ENCODE measurements at places on chromosomes 1 and 21. TPM values are rescaled to one million over a fixed set of nuclear protein-coding genes. Genes with fewer than 3 reads are reported as not detected.
A peak's percentile ranks its signal among the peaks of the same experiment; 100 is the strongest.

ESPN gene
- 0.12 TPM for polyA plus RNA-seq

SAMSN1 gene
- 2.0 TPM for polyA plus RNA-seq

KCND3 gene
- 8.0 TPM for polyA plus RNA-seq

LCE1C gene
- polyA plus RNA-seq, result not detected

WDR47 gene
- 4.6 TPM for polyA plus RNA-seq

FAM43B gene
- polyA plus RNA-seq, result 1.5 TPM

RGSL1 gene
- polyA plus RNA-seq, result not detected

OR2AK2 gene
- polyA plus RNA-seq, result not detected

TNFAIP8L2 gene
- polyA plus RNA-seq, result 2.4 TPM

CRYBG2 gene
- polyA plus RNA-seq, result not detected

LHX8 gene
- polyA plus RNA-seq, result not detected

RHBDL2 gene
- 0.51 TPM for polyA plus RNA-seq

GRCh38 chr1:221753828-221754188 lies 11.9 kb upstream of the DUSP10 start:
- no peak for DNase-seq

GRCh38 chr1:207853372-207853757 lies 57.6 kb downstream of the CD34 start:
- no peak for DNase-seq

DNA sequence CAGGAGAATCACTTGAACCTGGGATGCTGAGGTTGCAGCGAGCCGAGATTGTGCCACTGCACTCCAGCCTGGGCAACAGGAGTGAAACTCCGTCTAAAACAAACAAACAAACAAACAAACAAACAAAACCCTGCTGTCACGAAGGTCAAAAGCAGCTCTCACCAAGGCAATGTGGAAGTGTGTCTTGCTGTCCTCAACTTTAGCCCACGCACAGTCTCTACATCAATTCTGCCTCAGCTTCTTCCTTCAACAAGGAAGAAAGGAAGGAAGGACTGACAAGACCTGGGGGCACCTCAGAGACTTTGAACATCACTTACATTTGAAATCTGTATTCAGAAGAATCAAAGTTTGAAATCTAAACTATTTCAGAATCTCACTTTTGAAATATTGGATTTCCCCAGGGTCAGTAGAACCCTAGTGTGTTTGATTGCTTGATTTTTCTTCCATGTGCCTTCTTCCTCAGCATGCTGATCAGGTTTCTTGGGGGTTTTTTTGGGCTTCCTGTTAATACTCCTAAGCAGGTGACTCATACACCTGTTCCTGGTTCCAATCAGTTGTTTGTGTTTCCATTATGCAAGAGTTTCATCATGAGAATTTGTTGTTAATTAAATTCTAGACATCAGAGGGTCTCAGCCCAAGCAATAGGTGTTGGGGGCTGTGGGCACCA lies 6.5 kb upstream of the CSTB start:
- no peak for DNase-seq

DNA sequence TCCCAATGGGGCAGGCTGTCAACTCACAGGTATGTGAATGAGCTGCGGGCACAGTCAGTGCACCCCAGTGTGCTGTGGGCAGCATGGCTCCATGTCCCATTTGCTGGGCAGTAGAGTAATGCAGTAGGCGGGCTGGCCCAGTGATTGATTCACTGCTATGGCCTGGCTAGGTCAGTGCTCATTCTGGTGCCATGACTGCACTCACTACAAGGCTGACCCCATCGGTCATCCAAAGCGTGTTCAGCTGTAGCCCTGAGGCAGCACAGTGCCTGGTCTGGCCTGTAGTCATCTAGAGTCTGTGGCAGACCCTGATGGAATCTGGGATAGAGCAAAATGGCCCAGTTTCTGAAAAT lies 7.4 kb downstream of the HYI start:
- no peak for DNase-seq

DNA sequence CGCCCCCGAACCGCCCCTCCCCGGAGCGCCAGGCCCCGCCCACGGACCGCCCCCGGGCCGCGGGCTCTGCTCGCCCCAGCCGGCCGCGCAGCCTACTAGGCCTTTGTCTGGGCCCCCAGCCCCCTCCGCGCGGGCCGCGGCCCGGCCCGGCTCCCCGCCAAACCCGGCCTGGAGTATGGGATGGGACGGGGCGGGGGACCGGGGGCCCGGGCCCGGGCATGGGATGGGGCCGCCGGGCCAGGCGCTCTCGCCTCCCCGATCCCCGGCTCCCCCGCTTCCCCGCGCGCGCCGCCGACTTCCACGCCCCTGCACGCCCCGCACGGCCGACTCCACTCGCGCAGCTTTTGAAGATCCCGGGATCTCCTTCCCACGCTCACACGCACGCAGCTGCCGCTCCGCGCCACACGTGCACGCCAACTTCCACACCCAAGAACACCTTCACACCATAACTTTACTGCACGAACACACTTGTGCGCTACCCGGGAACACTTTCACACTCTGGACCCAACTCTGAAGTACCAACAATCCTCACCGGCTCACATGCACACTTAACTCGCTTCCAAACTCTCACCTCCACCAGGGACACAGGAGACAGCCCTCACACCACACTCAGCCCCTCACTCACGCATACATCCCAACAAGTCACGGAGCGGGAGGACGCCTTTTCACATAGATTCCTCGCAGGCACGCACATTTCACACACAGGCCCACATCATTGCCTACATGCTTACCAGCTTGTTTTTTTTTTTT lies 437 bp upstream of the HSPG2 start:
- DNase-seq, result peak; percentile 92

GRCh38 chr1:241600496-241600901 lies 39.7 kb downstream of the CHML start:
- DNase-seq, result no peak

- no peak for DNase-seq
Observed at GRCh38 chr1:174872615-174873058, 127.1 kb upstream of the CACYBP start.

DNA sequence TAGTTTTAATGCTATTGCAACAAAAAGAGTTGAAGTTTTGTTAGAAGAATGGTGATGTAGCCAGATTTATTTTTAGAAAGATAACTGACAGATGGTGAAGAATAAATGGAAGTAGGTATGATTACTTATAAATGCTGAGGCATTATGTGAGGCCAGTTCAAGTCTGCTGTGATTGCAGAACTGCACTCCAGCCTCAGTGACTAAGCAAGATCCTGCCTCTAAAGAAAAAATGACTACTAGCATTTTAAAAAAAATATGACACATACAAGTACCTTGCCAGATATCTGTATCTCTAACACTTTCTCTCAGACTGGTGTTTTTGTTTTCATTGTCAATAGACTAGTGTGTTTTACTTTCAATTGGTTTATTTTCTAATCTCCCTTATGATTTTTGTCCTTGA lies 1242.4 kb upstream of the ADGRL4 start:
- no peak for DNase-seq

GRCh38 chr1:45722809-45723208 lies 27.6 kb downstream of the IPP start:
- no peak for DNase-seq

DNA sequence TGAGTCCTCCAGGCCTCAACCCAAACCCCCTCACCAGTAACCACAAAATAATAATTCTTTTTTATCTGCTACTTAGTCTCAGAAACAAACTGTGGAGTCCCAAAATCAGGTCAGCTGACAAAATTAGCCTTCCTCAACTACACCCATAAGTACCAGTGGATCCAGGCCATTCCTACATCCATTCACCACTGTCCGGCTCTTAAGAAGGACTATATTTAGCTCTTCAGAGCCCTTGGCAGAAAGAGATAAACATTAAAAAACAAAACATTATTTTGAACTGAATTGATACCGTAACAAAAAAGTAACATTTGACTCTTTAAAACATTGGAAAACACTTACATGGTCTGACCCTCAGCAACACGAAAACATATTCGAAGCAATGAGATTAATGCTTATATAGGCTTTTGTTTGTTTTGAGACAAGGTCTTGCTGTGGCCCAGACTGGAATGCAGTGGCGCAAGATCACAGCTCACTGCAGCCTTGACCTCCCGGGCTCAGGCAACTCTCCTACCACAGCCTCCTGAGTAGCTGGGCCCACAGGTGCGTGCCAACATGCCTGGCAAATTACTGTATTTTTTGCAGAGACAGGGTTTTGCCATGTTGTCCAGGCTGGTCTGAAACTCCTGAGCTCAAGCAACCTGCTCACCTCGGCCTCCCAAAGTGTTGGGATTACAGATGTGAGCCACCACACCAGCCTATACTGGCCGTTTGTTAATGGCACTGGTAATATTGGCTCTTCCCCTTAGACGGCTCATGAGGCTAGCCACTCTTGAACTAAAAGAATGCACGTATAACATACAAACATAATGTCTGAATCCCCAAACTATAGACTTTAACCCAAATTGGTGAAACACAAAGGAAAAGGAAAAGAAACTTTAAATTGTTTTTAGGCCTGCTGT lies 330.7 kb downstream of the SMYD3 start:
- DNase-seq, result no peak

DNA sequence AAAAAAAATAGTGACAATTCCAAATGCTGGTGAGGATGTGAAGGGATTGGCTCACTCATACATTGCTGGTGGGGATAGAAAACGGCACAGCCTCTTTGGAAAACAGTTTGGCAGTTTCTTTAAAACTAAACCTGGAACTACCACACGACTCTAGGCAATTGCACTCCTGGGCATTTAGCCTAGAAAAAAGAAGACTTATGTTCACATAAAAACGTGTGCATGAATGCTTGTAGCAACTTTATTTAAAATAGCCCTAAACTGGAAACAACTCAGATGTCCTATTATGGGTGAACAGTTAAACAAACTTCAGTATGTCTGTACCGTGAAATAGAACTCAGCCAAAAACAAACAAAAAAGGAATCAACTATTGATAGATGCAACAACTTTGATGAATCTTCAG lies 9.4 kb upstream of the TMEM9 start:
- DNase-seq, result no peak

DNA sequence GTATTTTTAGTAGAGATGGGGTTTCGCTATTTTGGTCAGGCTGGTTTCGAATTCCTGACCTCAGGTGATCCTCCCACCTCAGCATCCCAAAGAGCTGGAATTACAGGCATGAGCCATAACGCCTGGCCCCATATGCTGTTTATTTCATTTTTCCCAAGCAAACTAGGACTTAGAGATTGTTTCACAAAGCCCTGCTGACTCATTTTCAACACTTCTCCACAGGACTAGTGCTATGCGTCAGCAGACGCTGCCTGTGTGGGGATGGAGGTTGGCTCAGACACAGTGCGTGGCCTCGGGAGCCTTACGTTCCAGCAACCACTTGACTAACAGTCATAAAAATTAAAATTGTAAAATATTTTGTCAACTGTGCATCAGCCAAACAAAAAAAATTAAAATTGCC lies 22.7 kb downstream of the PKNOX1 start:
- peak; percentile 36 for DNase-seq

DNA sequence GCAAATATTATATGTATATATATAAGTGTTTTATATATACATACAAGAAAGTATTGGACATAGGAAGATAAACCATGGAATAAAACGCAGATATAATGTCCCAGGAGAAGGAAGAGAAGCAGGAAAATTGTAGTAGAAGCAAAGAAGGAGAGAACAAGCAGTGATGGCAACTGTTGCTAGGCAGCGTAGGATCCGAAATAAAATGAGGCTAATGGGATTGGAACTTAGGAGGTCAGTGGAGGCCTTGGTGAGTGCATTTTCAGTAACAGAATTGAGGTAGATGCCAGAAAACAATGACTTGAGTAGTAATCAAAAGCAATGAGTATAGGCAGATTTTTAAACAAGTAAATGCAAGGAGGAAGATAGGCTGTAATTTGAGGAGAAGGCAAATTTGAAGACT lies 265.8 kb downstream of the LRRC7 start:
- no peak for DNase-seq

DNA sequence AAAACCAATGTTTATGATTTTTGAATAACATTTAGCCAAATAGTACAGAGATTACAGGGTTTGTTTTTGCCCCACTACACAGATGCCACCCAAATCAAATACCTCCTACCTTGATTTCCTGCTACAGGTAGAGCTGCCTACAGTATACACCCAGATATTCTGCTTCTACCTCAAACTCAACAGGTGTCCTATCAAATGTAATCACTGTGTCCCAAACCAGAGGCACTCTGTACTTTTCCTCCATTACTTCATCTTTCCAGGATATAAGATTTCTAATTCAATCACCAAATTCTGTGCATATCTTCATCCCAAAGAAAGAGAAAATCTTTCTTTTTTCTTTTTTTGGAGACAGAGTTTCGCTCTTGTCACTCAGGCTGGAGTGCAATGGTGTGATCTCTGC lies 9.6 kb downstream of the PUM1 start:
- DNase-seq, result no peak

GRCh38 chr1:168285971-168286927 lies 5.6 kb downstream of the TBX19 start:
- DNase-seq, result no peak

DNA sequence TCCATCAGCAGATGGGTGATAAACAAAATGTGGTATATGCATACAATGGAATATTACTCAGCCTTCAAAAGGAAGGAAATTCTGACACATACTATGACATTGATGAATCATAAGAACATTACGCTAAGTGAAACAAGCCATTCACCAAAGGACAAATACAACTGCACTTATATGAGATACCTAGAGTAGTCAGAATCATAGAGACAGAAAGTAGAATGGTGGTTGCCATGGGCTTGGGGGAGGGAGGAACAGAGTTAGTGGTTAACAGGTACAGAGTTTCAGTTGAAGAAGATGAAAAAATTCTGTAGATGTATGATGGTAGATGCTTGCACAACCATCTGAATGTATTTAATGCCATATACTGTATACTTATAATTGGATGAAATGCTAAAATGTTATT lies 39.1 kb upstream of the KCNK2 start:
- DNase-seq, result no peak

DNA sequence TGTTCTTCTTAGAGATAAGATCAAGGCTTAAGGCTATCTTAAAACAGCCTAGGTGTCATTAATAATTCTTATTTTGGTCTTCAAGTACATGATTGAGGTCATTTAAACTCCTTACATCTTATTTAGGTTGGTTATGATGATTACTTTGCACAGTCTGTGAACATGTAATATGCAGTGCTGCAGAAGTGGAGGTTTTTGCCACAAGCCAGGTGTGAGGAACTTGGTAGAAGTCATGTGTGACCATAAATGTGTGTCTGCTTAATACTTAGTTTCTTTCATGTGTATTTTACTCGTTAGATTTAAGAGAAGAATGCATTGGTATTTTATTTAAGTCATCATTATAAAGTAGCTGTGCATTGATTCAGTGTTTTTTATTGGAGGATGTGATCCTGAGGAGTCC lies 10.1 kb downstream of the ATG4C start:
- DNase-seq, result no peak

DNA sequence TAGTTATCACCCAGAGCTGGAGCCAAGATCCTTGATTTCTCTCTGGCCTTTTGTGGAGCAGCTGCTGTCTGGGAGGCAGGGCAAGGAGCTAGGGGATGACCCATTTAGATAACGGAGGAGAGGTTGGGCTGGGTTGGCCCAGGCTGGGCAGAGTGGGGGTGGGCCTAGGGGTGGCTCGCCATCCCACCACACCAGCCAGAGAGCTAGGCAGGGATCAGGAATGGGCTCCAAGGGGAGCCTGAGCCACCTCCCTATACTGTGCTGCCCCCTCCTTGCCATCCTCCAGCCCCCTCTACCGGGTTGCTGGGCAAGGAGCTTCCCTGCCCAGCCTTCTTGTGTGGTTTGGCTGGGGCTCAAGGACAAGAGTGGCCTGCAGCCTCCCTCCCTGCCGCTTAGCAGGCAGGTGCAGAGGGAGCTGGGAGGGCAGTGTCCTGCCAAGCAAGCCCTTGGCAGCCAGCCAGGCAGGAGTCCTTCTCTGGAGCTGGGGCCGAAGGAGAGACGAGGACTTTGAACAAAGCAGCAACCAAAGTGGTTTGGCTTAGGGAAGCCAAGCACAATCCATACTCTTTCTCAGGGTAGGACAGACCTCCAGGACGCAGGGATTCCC lies 4.1 kb downstream of the NUAK2 start:
- DNase-seq, result peak; percentile 53
